LNCaP clone FGC (cell line): ENCODE measurements at places on chromosomes 7 and 10.

- DNase-seq = no peak
These were observed 33.1 kb downstream of the SKIDA1 start for GRCh38 chr10:21492421-21492820.

DNA sequence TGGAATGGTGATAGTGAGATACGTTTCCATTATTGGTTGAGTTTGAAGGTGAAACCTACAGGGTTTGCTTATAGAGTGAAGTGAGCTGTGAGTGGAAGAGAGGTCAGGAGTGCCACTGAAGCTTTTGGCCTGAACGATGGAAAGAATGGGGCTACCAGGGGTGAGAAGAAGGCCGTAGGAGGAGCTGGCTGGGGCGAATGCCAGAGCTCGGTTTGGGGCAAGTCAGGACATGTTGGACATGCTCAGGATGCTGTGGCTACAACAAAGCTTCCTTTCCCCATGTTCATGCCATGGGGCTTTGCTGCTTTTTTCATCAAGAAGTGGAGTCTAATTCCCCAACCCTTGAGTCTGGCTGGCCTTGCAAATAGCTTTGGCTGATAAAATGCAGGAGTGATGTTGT, 253.7 kb downstream of the GLRX3 start:
- no peak for DNase-seq

- DNase-seq = no peak
These were observed 307.6 kb downstream of the SKIDA1 start for GRCh38 chr10:21217748-21218367.

GRCh38 chr10:118979661-118980060, 49.9 kb upstream of the NANOS1 start:
- DNase-seq = no peak

- no peak for DNase-seq
These were observed 114.4 kb downstream of the RTKN2 start for GRCh38 chr10:62154231-62154630.

DNA sequence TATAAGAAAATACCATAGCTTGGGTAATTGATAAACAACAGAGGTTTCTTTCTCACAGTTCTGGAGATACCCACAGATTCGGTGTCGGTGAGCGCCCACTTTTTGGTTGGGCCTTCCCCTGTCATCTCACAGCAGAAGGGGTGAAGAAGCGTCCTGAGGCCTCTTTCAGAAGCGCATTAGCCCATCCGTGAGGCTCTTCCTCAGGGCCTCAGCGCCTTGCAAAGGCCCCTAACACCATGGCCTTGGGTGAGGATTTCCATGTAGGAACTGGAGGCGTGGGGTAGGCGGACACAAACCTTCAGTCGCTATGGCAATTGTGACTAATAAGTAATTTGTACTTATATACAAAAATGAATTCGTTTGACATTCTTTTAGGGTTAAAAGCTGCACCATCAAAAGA, 316.0 kb downstream of the PTPRN2 start:
- DNase-seq = no peak

- no peak for DNase-seq
These were observed 285.5 kb downstream of the TCF7L2 start for GRCh38 chr10:113235508-113235907.

DNA sequence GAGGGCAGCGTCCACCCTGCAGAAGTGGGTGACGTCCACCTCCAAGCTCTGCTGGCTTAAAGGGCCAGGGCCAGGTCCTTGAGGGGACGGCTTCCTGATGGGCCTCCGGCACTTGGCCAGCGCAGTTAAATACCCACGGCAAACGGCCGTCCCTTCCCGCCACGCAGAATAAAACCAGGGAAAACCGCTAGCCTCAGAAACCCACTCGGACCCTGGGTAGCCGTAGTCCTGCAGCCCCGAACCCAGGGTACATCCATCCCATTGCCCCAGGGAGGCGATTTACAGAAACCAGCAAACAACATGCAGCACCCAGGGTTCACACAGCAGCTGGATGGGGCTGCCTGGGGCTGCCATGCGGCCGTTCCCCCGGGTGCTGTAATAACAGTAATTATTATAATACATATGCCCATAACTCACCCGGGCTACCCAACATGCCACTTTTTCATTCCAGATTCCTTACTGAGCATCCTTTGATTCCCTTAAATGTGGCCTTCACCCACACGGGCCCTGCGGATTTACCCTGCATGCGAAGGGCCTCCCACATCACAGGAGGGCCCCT, 81.5 kb upstream of the PDGFA start:
- DNase-seq = no peak

DNA sequence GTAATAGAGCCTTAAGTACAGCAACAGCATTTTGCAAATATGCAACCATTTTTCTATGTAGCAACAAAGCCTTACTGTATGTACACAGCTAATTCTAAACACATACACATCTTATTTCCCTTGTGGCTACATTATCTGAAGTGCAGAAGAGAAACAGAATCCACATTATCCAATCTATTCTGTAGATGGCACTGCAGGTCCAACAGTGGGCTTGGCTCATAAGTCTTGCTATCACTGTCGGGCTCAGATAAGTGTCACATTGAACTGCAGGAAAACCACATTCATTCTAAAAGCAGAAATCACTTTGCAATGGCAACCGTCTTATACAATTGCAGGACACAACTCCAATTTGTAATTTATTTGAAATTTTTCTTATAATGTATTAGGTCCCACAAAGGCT, 109.8 kb upstream of the NOBOX start:
- no peak for DNase-seq

- DNase-seq = no peak
These were observed 12.2 kb downstream of the BLNK start for GRCh38 chr10:96259150-96259549.

GRCh38 chr10:11073410-11073809, 55.7 kb downstream of the CELF2 start:
- DNase-seq = no peak

DNA sequence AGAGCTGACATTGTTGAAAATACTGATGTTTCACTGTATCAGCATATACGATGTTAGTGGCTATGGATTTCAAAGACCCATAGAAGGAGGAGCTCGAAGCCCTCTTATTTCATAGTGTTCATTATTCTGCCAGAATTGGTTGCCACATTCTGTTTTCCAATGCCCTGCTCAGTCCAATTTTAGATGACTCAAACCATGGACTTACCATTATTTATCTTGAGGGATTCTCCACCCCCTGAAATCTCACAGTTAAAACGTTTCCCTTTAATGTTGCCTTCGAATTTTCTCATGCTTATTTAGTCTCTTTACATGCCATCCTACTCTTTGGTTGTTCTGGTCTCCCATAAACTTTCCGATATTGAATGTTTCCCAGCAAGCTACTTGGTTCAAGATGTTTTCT, 264.5 kb downstream of the HDAC9 start:
- DNase-seq = no peak

DNA sequence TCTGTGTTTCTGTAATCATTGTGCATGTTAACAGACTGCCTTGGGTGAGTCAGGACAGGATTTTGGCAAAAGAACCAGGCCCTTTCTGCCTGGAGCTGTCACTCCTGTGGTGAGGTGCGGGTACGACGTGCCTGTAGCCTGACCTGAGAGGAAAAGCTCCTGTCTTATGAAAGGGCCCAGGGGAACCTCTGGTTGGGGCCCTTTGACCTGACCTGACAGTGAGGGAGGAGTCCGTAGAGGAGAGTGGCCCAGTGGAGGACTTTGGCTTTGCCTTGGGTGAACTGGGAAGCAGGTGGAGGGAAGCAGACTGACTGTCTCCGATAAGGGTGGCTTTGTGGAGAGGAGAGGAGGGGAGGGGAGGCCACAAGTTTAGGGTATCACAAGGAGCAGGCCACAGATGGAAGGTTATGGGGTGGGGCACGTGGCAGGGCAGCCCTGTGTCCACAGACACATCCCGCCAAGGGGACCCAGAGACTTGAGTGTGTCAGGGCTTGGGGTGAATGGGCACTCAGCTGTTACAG, 6.9 kb downstream of the PFKP start:
- no peak for DNase-seq

- no peak for DNase-seq
These were observed 19.4 kb upstream of the PAX2 start for GRCh38 chr10:100725869-100726426.
